ENCODE measurements at places on chromosomes 7 and 10.

- no peak for DNase-seq
Observed at GRCh38 chr10:86064219-86064618, 302.4 kb downstream of the GRID1 start.

GRCh38 chr10:74050653-74051052 lies 52.7 kb downstream of the VCL start:
- no peak for DNase-seq

GRCh38 chr10:178208-178607 lies 43.0 kb downstream of the ZMYND11 start:
- no peak for DNase-seq

- no peak for DNase-seq
Observed at GRCh38 chr10:124324451-124324850, 94.3 kb downstream of the OAT start.

- DNase-seq: no peak
Observed at GRCh38 chr10:55098452-55098851, 297.4 kb upstream of the PCDH15 start.

GRCh38 chr7:99929730-99930053 lies 272 bp upstream of the GJC3 start:
- DNase-seq: no peak

- DNase-seq: no peak
Observed at GRCh38 chr7:100053215-100053614, 3.6 kb downstream of the ZSCAN21 start.

GRCh38 chr7:4786015-4786414 lies 10.6 kb downstream of the AP5Z1 start:
- DNase-seq: no peak

GRCh38 chr10:79404231-79404609 lies 41.2 kb downstream of the ZCCHC24 start:
- no peak for DNase-seq

- DNase-seq: no peak
Observed at GRCh38 chr7:22786290-22786932, 36.2 kb downstream of the TOMM7 start.

GRCh38 chr10:61751599-61751998 lies 88.9 kb downstream of the CABCOCO1 start:
- no peak for DNase-seq

DNA sequence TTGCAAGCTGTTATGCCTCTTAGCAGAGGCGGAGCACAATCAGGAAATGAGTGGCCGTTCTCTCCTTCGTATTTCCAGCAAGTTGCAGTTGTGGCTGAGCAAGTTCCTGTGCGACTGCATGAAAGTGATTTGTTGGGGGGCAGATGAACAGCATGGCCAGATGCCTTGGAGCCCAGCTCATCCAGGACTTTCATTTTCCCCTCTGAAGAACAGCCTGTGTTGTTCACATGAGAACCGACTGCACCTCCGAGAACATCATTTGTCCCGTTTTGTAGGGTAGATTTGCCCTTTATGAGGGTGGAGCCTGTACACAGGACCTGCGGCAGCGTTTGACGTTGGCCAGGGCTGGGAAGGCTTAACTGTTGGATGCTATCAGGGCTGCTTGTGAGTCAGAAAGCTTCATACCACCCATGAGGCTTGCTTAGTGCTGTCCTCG lies 4.4 kb downstream of the BAG3 start:
- DNase-seq: no peak

DNA sequence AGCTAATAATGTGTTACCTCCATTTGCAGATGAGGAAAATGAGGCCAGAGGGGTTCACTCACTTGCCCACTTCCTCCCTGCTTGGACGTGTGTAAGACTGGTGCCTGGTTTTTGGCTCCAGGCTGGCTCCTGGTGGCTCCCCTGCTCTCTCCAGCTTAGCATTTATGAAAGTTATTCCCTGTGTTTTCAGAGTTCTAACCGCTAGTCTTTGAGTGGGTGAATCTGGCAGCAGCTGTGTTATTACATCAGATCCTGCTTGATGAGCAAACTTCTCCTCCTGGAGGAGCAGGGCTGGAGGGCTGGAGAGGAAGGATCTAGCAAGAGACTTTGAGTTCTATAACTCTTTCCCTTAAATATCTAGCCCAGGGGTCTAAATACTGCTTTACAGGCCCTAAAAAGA lies 80.9 kb upstream of the AGBL3 start:
- DNase-seq: no peak

GRCh38 chr7:12945901-12946300 lies 258.5 kb downstream of the ARL4A start:
- no peak for DNase-seq

GRCh38 chr10:70308121-70309060 lies 24.6 kb upstream of the NPFFR1 start:
- DNase-seq: no peak

- no peak for DNase-seq
Observed at GRCh38 chr7:46681865-46682503, 760.9 kb upstream of the IGFBP3 start.

GRCh38 chr10:87816163-87816897 lies 1.7 kb downstream of the ATAD1 start:
- DNase-seq: no peak

DNA sequence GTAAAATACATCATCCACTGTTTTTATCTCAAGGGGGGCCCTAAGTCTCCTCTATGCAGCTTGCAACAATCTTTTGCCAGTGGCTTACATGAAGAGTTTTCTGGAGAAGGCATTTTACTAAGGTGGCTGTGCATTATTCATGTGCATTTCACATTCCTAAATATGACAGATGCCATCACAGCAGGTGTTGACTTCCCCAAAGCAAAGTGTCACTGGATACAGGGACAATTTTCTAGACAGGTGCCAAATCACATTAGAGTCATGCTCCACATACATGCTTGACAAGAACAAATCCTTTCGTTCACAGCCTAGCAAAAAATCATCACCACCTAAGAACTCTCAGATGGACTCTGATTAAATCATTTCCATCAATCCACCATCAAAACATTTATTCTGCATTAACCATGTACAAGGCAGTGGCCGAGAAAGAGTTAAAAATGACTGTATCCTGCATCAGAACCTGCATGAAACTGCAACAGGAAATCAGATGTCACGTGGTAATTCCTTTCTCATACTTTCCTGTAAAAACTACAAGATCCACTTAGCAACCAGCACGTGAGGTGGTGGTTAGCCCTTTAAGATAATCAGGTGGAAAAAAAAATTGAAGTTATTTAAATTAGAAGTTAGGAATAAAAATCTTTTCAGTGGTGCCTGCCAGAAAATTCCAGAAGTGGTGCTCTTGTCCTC lies 88.2 kb upstream of the AFAP1L2 start:
- no peak for DNase-seq

GRCh38 chr7:20913853-20914252 lies 127.2 kb upstream of the SP8 start:
- no peak for DNase-seq

Measured in stimulated activated effector memory CD8-positive, alpha-beta T cell treated with anti-CD3 and anti-CD28 coated beads, Interleukin-12 subunit alpha, Interleukin-12 subunit beta, amount 100 ng/mL, for 72 hours (primary cell).